Stimulated activated CD8-positive, alpha-beta memory T cell treated with anti-CD3 and anti-CD28 coated beads, Interleukin-7, amount 100 ng/mL, for 4 hours (primary cell): ENCODE measurements at places on chromosomes 2 and 18.

DNA sequence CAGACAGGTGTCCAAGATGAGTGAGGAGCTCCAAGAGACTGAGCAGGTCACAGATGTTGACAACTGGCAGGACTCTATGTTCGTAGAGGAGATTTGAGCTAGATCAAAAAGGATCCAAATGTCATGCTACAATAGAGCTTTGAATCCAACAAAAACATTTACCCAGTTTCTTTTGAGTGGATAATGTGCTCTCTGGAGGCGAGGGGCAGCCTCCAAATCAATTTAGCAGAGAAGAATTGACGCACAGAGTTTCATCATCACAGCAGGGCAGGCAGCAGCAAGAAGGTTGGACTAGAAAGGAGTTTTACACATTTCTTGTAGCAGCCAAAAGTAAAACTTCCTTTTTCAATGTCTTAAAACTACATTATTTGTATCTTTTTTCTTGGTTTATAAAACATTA is 653.0 kb downstream of the RNF144A start:
- no peak for DNase-seq

DNA sequence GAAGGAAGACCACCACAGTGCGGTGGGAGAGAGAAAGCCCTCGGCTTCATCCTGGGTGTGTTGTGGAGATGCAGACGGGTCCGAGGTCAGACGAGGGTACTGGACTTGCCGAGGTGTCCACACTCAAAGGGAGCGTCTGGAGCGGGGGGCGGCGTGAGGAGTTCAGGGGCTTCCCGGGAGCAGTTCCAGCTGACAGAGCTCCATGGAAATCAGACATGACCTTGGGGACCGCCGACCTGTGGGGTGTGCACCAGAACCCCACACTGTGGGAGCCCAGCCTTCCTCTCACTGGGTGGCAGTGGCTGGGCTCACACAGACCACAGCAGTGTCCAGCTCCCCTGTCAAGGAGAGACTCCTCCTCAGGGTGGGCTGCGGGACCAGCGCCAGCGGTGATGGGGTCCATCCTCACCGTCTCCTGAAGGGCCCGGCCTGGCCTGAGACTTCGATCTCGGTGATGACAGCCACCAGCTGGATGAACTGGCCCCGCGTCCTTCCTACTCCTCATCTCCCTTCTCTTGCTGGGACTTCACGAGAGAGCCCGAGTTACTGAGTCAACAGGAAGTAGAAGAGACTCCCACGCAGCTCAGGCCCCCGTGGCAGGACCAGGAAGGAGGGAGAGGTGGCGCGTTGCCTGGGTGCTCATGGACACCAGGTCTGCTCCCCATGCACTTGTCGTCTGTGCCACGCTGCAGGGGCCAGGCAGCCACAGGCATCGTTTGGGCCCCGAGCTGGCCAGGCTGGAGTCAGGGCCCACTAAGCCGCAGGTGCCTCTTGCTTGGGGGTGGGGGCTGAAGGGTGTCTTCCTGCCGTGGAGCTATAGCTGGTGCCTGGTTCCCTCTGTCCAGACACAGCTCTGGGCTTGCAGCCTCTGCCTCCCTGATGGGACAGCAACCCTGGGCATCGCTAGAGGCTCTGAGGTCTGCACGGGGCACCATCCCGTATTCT is 101.9 kb upstream of the CTDP1 start:
- DNase-seq, result no peak

- no peak for DNase-seq
These were observed 51.4 kb upstream of the SPRED2 start for GRCh38 chr2:65483763-65484162.

DNA sequence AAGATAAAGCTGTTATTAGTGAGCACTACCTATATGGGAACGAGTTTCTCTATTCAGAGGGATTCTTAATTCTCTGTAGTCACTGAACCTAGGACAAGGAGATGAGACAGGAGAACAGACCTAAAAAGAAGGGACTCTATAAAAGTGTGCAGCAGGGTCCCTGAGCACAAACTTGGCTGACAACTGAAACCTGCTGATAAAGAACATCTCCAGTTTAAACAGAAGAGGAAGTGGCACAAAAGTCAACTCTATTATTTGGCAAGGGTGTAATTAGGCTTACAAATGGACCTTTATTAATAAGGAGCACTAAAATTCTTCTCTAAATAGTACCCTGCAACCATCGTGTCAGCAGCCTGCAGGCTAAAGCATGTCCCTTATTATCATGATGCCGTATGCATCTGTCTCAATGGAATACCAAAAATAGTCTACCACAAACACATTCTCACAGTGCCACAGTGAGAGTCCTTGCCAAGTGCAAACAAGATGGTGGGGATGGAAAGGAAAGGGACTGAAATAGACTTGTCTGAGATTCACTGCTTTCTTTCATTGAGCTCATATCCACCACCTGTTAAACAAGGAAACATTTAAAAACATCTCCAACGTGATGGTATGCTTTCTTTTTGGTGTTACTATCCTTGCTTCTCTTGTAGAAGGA is 260.2 kb downstream of the INSIG2 start:
- no peak for DNase-seq

DNA sequence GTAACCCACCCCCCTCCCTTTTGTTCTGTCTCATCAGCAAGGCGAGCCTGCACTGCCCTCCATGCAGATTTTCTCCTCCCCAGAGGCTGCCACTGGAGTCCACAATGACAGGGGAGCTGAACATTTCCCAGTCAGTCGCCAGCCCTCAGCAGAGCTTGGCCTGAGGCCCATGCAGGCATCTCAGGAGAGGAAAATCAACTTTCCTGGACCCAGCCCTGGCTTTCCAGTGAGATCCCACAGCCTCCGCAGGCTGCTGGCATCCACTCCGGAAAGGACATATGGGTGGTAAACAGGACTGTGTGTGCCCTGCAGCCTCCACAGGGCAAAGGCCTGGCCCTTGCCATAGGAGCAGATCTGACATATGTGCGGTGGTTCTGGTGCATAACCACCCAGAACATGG is 253.8 kb downstream of the TNS1 start:
- no peak for DNase-seq

DNA sequence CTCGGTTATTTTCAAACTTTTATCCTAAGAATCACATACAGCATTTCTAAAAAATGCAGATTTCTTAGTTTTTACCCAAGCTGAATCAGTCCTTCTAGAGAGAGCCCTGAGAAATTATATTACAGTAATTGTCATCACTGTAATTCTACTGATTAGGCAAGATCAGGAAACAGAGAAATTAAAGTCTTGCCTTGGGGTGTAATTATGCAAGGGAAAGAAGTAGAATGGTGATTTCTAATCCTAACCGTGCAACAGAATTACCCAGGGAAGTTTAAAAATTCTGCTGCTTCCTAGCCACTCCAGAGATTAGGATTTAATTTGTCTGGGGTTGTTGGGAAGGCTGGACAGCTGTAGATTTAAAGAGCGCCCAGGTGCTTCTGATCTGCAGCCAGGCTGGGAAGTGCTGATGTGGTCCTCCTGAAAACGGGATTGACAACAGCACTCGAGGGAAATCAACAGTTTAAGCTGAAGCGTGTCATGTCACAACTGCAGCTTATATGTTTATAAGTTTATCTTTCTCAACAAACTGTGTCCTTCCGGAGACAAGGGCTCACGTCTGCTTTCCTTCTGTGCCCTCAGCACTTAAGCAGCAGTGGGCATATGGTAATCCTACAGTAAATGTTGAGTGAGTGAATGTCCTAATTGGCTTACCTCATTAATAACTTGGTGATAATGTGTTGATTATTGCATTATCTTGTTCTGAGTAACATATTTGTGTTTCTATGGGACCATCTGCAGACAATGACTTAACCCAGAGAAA is 671.9 kb upstream of the SOX11 start:
- no peak for DNase-seq
